Foreskin fibroblast (primary cell): ENCODE measurements at places on chromosomes 16 and 17.

DNA sequence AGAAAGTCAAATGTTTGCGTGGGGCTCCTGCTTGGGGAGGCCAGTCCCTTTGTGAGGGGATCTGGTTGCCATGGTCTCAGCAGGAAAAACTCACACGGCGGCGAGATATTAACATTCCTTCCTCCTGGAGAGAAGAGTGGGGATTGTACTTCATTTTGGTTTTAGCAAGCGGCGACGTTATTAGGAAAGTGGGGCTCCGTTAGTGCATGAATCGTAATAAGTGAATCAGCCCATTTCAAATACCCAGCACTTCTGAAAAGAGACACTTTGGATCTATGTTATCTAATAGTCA is 41.6 kb upstream of the METRNL start:
- no peak for DNase-seq

- DNase-seq: no peak
Observed at GRCh38 chr17:73521376-73521775, 122.9 kb downstream of the SDK2 start.

GRCh38 chr17:19544366-19544765 is 10.7 kb downstream of the SLC47A1 start:
- no peak for DNase-seq

GRCh38 chr16:68263559-68264127 is 683 bp upstream of the SLC7A6 start:
- no peak for DNase-seq

DNA sequence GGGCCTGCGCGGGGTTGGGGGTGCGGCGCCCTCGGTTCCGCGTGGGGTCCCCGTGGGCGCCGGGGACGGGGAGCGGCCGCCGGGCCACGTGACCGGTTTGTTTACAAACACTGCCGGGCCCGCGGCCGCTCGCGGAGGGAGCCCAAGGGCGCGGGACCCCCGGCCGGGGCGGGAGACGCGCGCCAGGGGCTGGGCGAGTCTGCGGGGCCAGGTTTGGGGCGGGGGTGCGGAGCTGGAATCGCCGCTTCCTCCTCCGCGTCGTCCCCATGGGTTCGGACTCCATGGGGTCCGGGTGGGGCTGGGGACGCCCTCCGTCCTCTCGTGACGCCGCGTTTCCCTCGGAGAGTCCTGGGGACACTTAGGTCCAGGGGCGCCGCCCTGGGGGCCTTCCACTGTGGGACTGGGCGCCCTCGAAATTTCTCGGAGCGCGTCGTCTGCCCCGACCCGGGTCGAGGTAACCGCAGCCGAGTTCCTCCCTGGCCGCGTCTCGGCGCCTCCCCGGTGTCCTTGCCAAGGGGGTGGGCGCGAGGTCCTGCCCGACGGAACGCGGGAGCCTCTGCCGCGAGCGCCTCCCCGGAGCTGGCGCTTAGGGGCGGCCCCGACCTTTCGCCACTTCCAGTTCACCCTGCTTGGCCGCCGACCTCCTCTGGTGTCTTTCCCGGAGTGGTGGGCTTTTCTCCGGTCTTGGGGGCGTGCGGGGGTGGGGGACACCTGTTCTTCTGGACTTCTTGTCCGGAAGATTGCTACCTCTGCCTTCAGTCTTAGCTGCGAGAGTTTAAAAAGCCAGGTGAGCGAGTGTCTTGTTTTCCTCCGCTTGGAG is 684 bp downstream of the YPEL2 start:
- DNase-seq: no peak

DNA sequence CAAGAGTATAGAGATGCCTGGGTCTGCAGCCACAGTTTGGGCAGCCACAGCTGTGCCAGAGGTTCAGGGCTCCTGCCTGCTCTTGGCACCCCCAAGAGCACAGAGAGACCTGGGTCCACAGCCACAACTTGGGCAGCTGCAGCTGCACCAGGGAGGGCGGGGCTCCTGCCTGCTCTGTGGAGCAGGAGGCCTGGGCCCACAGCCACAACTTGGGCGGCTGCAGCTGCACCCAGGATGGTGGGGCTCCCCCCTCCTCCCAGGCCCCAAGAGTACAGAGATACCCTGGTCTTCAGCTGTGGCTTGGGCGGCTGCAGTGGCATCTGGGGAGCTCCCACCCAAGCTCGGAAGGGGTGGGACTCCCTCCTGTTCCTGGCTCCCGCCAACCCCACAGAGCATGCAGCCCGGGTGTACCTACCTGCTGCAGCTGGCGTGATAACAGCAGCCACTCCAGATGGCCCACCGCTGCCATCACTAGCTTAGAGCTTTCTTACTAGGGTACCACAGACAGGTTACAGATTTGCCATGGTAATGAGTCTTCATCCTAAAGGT is 72.7 kb downstream of the PHKB start:
- DNase-seq: no peak

GRCh38 chr17:49210158-49211029 is at the start of the genes ABI3 and GNGT2:
Gene ABI3, plus strand, starts transcription at chr17:49210707. Its CDS starts 18 bp downstream, at chr17:49210725.
Gene GNGT2, minus strand, starts transcription at chr17:49210574. Its CDS starts 3,152 bp downstream, at chr17:49207422.
- DNase-seq: peak; percentile 23

DNA sequence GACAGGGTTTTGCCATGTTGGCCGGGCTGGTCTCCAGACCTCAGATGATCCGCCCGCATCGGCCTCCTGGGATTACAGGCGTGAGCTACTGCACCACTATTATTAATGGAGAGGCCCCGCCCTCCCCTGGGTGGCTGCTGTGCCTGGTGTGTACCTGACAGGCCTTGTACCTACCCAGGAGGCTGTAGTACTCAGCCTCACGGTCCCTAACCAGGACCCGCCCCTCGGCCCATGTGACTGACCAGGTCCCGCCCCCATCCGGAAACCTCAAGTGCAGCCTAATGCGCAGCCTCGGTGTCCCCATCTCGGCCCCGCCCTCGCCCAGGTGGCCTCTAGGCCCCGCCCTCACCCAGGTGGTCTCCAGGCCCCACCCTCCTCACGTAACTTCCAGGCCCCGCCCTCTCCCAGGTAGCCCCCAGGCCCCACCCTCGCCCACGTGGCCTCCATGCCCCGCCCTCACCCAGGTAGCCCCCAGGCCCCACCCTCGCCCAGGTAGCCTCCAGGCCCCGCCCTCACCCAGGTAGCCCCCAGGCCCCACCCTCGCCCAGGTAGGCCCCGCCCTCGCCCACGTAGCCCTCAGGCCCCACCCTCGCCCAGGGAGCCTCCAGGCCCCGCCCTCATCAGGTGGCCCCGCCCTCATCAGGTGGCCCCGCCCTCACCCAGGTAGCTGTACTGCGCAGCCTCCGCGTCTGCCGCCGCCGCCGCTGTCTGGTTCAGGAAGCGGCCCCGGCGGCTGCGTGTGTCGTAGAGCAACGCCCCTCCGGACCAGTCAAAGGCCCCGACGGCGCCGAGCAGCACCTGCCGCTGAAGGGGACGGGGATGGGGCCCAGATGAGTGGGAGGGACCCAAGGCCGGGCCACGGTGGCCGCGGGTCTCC is 31.0 kb downstream of the HASPIN start:
- no peak for DNase-seq

GRCh38 chr17:5164436-5164835 is 27.2 kb downstream of the ZNF594 start:
- no peak for DNase-seq

- DNase-seq: peak; percentile 16
Observed at GRCh38 chr17:12958786-12959185, 59.0 kb downstream of the ELAC2 start.

- DNase-seq: no peak
Observed at GRCh38 chr16:2912330-2913199, 834 bp downstream of the FLYWCH1 start.
